ENCODE measurements at places on chromosomes 11 and 22.
A peak's percentile ranks its signal among the peaks of the same experiment; 100 is the strongest.

GRCh38 chr22:36910461-36910860, 3.0 kb upstream of the CSF2RB start:
- no peak for DNase-seq

DNA sequence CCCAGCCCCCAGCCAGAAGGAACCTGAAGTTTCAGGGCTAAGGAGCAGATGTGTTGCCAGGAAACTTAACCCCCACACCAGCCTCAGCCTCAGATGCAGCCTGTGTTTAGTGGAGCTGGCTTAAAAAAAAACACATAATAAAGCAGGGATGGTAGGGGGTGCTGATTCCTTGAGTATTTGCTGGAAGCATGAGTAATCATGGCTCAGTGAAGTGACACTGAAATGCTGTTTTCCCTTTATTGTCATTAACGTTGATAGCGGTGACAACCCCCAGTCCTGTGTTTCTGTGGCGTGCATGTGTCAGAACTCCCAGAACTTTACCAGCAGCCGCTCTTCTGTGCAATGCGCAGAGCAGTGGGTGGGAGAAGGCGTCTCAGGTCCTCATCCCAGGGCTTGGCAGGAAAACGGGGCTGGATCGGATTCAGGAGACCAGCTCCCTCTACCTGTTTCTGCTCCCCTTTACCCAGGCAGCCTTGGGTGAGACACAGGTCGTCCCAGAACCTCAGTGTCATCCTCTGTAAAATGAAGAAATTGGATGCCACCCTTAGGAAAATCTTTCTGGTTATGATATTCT, 1282.1 kb downstream of the TBC1D22A start:
- no peak for DNase-seq

GRCh38 chr11:132520199-132520598, 1012.1 kb downstream of the OPCML start:
- peak; percentile 19 for DNase-seq

GRCh38 chr11:34243600-34244464, 114.0 kb downstream of the ABTB2 start:
- DNase-seq: no peak

GRCh38 chr11:82792822-82793569, 59.3 kb upstream of the FAM181B start:
- no peak for DNase-seq

All from foreskin melanocyte (primary cell).